Upper lobe of left lung (tissue), 6 donors: ENCODE measurements at places on chromosomes 5 and 9. TPM values are rescaled to one million over a fixed set of nuclear protein-coding genes. Genes with fewer than 3 reads are reported as not detected.

DNA sequence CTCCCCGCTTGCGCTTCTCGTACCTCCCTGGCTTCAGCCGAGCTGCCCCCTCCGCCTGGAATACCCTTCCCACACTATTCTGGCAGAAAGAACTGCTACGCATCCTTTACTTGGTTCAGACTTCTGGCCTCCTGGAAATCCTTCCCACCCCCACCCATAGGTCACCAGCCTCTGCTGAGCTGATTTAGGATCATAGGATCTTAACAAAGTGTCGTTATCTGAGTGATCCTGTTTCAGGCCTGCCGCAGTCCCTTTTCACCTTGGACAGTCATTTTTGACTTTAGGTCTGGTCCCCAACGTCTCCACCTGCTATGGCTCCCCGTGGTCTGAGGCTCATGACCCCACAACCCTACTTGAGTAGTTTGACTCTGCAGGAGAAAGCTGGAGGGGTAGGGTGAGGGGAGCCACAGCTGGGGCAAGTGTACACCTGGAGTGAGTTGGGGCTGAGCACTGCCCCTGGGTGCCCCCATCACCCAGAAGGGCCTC lies 27.3 kb downstream of the EGR1 start:
- DNase-seq, result no peak

DNA sequence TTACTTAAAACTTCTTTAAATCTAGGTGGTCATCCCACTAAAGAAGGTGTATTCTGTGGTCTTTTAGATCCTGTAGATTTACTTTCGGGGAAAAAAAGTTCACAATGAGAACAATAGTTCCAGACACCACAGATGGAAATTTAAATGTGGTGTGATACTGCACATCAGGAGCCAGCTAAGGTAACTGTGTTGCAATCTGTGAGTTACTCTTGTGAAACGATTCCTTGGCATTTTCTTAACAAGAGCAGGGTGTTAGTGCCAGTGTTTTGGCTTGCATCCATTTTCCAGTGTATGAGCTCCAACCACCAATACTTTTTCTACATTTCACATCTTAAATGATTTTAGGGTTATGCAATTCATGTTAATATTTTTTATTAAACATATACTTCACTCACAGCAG lies 674.5 kb downstream of the CETN3 start:
- DNase-seq, result peak; percentile 23

DNA sequence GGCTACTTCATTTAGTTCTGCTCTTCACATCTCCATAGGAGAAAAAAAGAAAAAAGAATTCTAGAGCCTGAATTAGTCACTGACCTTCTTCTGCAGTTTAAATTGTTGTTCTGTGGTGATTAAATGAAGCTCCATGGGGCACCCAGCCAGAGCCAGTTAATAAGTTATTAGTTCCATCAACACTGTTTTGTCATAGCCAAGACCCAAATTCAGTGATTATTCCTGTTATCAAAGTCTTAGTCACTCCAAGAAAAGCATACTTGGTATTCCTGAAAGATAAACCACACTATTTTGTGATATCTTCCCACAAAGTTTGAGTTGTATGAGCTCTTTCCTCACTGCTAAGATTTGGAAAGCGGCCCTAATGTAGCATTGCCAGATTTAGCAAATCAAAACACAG lies 134.8 kb upstream of the RGMB start:
- no peak for DNase-seq

DNA sequence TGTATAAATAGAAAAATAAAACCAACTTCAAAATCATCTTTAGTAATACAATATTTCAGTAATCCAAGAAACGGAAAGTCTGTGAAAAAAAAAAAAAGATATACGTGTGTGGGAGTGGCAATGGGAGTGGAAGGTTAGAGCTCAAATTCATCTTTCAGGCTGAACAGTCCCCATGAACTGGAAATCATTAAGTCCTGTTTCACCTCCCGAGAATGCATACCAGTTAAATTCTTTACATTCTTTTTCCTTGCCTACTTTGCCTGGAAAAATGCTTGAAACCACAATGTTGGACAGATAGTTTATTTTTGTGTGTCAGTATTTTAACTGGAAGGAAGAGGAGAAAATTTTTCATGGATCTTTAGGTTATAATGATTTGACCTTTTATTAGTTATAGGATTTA lies 166.8 kb downstream of the MUSK start:
- no peak for DNase-seq

DNA sequence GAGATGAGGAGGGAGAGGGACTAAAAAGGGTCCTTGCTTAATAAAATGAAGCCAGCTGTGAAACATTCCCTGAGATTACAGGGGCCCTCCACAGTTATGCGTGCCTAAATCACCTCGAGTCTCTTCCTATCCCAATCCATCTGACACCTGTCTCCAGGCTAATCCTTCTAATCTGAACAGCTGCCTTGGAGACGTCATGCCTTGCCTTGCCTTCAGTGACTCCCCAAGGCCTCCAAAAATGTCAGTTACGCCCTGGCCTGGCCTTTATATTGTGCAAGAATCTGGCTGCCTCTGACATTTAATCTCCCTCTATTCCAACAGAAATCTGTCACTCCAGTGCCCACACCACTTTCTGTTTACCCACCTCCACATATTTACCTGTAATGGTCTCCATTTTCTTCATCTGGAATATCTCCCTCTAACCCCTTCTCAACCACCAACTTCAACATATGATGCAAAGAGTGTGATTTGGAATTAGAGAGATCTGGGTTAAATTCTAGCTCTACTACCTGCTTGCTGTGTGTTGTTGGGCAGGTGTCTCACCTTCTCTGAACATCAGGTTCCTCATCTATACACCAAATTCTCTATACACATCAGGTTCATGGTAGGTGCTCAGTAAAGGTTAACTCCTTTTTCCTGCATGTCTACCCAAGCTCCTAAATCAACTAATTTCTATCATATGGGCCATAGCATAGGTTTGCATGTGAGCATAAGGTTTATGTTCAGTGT lies 57.9 kb downstream of the PTCD2 start:
- DNase-seq, result no peak

DNA sequence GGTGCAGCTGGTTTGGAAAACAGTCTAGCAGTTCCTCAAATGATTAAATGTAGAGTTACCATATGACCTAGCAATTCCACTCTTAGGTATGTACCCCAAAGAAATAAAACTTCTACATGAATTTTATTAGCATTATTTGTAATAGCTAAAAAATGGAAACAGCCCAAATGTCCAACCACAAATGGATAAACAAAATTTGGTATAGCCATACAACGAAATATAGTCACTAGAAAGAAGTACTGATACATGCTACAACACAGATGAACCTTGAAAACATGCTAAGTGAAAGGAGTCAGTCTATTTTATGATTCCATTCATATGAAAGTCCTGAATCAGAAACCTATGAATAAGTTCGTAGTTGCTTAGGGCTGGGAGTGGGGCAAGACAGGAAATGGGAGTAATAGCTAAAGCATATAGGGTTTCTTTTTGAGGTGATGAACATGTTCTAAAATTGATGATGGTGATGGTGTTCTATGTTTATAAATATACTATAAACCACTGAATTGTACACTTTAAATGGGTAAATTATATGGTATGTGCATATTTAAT lies 6.3 kb downstream of the GDF9 start:
- no peak for DNase-seq

GRCh38 chr5:102879741-102880140 lies 124.6 kb downstream of the PAM start:
- no peak for DNase-seq

DNA sequence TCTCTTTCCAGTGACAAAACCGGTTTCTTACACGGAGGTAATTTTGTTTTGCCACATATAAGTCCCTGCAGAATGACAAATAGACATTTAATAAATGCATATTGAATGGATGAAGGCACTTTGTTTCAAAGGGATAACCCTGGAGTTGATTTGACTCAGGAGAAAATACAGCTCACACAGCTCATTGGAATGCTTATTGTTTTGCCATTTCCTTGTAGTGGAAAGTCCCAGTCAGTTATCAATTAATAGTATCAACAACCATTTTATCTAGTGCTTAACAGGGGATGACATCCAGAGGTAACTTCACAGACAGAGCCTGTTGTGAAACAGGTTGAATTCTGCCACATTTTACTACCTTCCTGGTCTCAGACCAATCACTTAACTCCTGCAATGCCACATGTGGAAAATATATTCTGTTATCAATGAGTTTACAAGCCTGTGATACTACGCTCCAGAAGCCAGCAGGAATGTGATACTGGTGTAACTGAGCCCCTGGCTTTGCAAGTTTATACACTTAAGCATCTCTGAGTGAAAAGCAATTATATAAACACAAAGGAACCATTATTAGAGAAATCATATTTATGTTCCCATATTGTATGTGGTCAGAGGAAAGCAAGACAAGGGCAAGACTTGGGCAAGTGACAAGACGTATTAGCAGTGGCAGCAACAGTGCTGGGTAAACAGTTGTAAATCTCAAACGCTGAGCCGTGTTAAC lies 123.1 kb upstream of the ANKRD55 start:
- no peak for DNase-seq

- DNase-seq, result no peak
Observed at GRCh38 chr9:87880683-87881082, 2.0 kb upstream of the SPATA31E1 start.

DNA sequence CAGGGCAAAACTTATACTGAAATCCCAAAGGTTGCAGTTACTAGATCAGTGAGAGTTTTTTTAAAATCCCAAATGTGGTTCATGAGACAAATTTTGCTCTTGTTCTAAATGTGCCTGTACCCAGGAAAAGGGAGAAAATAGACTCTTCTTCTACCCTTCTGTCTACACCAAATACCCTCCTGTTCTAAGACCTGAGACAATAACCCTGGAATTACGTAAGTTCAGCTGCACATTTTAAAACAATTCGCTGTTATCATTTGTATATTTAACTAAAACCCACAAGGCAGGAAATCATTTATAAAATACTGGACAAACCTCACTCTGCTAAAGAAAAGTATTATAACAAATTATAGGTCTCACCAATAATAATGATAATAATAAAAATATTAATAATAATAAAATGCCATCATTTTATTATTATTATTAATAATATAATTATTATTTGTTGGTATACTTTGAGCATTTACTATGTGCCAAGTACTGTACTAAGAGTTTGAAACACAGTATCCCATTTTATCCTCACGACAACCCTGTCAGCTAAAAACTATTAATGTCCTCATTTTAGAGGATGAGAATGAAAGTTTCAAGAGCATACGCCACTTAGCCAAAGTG lies 49.8 kb upstream of the AFAP1L1 start:
- no peak for DNase-seq

DNA sequence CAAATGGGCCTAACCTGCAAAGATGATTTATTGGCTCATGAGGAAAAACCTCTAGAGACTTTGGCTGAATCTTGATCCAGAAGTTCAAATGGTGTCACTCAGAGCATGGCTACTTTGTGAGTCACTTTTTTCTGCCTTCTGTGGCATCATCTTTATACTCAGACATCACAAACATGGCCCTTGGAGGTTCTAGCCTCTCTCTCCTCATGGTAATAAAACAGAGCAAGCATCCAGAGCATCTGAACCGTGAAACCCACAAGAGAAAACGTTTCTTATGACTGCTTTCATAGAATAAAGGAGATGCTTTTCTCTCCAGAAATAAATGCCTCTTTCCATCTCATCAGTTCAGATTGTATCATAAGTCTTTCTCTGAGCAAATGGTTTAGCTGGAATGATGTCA lies 780.3 kb downstream of the KCTD16 start:
- no peak for DNase-seq

DNA sequence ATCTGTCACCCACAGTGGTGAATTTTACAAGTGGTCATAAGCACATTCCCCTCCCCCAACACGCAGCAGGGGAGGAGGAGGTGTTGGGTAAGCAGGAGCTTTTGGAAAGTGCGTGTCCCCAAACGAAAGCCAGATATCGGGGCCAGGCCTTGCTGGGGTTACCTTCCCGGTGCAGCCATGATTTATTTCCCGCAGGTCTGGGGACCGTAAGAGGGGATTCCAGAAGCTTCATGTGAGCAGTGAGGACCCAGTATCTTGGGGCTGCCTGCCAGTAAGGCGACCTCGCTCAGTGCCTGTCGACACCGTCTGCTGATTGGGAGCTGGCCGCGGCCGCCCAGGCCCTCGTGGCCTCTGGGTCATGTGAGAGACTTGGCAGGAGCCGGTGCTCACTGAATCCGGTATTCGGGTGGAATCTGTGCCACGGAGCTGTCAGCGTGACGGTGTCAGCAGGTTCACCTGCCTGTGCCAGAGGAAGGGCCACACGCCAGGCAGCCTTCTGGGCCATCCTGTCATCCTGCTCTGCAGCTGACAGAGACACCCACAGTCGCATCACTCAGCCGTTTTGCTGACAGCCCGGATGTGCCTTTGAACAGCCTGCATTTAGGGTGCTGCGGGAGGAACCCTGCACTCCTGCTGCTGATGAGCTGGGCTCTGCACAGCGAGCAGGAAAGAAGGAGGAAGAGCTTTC lies 37.3 kb downstream of the SEC61B start:
- DNase-seq, result peak; percentile 93

DNA sequence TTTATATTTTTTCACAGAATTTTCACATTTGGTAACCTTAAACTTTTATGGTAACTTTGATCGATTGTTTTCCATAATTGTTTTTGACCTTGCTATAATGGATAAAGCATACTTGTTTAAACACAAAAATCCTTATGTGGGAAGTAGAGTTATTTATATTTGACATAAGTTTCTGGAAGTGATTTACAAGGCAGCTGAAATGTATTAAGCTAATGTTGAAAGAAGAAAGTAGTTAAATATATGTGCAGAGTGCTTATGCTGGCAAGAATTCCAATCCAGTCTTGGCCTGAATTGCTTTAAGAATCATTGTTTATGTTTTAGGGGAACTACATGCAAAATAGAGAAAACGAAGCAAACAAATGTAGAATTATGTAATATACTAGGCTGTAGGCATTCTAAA lies 763.6 kb downstream of the TAF11L14 start:
- DNase-seq, result no peak

GRCh38 chr5:10125116-10125515 lies 124.6 kb downstream of the ATPSCKMT start:
- no peak for DNase-seq

DNA sequence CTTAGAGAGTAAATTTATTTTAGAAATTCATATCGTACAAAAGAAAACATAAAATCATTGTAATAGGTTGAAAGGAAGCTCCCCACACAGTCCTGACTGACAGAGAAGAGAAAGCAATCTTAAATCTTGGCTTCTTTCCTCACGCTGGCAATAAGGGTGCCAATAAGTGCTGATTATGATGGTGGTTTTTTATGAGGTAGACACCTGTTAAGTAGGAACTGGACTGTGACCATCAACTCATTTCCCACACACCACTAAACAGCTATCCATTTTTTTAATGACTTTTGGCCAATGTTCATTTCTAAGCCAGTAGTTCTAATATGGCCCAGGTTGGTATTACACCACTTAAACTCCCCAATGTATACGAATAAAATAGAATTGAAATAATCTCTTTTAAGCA lies 893.5 kb upstream of the NUDT12 start:
- no peak for DNase-seq

The TMC1 gene
- 0.67 TPM for total RNA-seq

The MYORG gene
- 2.1 TPM for total RNA-seq

The ZBED3 gene
- total RNA-seq, result 21.3 TPM

The SPATA31E1 gene
- total RNA-seq, result not detected

The SLC22A4 gene
- 17.8 TPM for total RNA-seq

The BSPRY gene
- 15.6 TPM for total RNA-seq

The HK3 gene
- total RNA-seq, result 88.5 TPM

The ARHGEF28 gene
- total RNA-seq, result 24.9 TPM

The DMRT3 gene
- total RNA-seq, result not detected

The PCDHB9 gene
- total RNA-seq, result 2.8 TPM

The CYLC2 gene
- total RNA-seq, result not detected
